ENCODE measurements at places on chromosomes 7 and 10.

- no peak for DNase-seq
Measured at GRCh38 chr7:13466874-13467547, 522.5 kb downstream of the ETV1 start.

GRCh38 chr10:87562750-87563149, 58.1 kb downstream of the MINPP1 start:
- DNase-seq, result no peak

- DNase-seq, result no peak
Measured at GRCh38 chr7:66150471-66150870, 35.8 kb downstream of the CRCP start.

DNA sequence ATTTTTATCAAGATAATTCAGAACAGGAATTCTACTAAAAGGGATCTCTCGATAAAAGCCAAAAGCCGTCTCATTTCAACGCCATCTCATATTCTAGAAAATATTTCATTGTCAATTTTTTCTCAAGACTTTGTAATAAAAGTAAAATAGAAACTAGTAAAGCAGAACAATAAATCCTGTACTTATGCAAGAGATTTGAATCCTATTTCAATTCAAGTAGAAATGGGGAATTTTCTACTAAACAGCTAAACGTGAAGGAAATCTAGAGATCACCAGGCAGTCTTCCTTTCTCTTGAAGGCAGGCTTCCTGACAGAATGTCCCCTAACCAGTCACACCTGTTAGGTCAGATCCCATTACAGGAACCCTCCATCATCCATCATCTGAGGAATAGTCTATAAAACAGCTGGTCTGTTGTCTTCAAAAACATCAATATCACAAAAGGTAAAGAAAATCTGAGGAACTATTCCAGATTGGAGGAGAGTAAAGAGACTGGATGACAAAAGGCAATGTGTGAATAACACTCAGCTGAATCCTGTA, 23.7 kb downstream of the USP6NL start:
- DNase-seq, result no peak

DNA sequence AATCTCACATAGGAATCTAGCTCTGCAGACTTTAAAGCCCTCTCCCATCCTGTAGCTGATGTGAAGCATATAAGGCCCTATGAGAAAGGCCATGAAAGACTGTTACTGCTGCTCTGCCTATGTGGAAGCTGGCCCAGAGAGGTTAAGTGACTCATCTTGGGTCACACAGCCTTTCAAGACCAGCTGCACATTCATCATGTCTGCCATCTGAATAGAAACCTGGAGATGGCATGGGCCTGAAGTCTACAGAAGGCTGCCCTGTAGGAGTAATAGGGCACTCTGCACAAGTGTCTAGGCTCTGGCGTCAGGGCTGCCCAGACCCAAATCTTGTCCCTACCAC, 59.4 kb upstream of the COL13A1 start:
- DNase-seq, result no peak

DNA sequence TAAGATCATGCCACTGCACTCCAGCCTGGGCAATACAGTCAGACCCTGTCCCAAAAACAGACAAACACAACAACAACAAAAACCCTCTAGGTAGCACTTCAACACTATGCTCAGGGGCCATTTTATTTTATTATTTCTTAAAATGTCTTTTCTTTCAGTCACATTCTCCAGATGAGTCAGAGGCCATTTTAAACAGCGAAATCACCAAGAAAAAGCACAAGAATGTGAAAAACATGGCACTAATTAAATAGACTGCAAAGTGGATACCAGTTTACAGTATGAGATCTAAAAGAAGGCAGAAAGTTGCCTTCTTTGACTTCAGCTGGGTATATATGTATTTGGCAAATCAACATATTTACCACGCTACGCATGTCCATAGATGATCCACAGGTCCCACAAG, 6.1 kb upstream of the FGL2 start:
- DNase-seq, result no peak

DNA sequence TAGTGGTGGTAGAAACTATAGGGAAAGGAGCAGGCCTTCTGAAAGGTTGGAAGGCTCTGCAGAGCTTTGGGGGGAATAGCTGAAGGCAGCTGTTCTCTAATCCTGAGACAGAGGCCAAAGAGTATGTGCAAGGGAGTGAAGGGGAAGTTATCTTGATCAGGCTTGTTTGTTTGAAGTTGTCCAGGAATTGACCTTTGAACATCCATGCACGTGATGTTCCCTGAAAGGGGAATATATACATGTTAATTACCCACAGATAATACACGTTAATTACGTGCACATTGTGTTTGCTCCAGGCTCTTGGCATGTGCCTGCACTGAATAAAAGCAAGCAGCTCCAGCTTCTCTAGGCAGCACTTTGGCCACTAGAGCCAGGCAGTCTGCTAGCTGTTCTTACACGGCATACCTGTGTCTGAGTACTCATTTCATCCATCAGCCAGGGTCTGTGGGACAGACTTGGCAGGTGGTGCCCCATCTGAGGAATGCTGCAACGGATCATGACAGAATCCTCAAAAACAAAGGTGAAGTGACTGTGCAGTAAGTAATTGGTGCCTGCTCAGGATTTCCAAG, 18.0 kb upstream of the STARD3NL start:
- no peak for DNase-seq

- DNase-seq, result peak; percentile 13
Measured at GRCh38 chr7:143003393-143004051, 23.4 kb downstream of the OR9A2 start.

DNA sequence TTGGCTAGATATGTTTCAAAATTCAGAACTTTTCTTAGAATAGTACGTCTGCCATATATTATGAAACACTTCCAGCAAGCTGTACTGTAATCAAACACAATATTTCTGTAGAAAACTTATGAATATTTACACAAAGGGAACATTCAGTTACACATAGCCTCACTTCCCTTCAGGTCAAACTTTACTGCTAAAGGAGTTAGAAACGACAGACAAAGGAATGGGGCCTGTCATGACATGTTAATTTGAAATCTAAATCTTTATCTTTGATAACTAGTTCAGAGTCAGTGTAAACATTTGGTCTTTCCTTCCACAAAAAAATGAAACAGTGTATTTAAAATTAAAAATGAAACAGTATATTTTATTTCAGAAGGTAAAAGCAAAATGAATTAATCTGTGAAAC, 1.0 kb upstream of the CROT start:
- DNase-seq, result no peak

DNA sequence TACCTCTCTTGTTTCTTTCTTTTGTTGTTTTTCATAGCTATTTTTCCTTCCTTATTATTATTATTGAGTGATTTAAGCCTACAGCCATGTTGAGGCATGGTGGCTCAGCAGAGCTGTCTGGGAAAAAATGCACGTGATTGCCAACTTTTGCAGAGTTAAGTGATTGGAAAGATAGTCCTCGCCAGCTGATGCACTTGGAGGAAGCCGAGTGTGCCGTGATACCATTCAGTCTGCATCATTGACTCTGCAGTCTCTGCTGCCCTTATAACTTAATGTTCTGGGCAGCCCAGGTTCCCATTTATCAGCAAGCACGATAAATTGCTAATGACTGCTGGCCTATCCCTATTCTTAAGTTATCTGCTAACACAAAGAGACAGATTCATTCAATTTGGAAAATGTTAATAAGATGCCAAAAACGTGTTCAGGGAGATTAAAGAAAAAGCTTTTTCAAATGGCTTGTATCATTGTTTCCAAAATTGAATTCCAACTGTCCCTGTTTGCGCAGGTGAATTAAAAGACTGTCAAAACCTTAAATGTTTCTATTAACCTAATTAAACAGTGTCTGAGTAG, 232.9 kb upstream of the NPY start:
- DNase-seq, result no peak

GRCh38 chr7:28596245-28596935, 184.1 kb downstream of the CREB5 start:
- no peak for DNase-seq

DNA sequence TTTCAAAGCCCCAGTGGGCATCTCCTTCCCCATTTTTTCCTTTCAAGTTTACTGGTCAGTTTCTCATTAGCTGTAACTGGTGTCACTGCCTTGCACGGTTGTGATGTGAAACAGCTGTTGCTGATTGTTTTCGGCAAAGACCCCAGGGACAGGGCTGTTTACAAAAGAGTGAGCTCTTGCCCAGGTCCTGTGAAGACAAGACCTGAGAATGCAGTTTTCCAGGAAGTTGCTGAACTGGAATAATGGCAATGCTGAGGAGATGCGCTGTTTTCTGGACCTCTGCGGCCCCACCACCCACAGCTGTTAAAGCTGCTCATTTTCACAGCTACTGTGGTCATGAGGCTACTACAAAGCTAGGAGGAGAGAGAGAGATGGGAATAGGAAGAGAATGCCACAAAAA, 116.6 kb upstream of the RSU1 start:
- no peak for DNase-seq

GRCh38 chr10:49398986-49399385, 3.1 kb upstream of the DRGX start:
- DNase-seq, result no peak

DNA sequence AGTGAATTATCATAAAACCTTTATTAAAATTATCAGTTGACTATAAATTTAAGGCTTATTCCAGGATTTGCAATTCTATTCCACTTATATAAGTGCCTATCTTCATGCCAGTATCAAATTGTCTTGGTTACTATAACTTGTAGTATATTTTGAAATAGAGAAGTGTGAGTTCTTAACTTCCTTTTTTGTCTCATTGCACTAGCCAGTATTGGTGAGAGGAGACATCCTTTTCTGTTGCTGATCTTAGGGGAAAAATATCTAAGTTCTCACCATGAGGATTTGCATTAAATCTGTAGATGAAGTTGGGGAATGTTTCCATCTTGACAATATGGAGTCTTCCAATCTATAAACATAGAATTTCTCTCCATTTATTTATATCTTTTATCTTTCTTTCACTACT, 104.2 kb upstream of the MKI67 start:
- no peak for DNase-seq

DNA sequence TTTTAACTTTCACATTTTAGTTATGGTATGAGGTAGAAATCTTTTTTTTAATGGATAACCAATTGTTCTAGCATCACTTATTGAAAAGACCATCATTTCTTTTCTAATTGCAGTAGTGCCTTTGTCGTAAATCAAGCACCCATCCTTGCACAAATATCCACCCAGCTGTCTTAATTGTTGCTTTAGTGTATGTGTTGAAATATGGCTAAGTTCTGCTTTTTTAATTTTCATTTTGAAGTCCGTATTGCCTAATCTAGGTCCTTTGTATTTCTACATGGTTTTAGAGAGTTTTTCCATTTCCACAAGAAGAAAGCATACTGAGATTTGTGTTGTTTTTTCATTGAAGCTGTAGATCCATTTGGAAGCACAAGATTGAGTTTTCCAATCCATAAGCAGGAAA, 259.6 kb upstream of the SEMA3E start:
- DNase-seq, result no peak

- no peak for DNase-seq
Measured at GRCh38 chr10:58266003-58266825, 1.5 kb downstream of the IPMK start.

- DNase-seq, result no peak
Measured at GRCh38 chr7:2529161-2530070, 9.8 kb downstream of the LFNG start.

- DNase-seq, result no peak
Measured at GRCh38 chr10:25820874-25821273, 113.2 kb upstream of the MYO3A start.

- no peak for DNase-seq
Measured at GRCh38 chr7:29848941-29849340, 42.6 kb downstream of the WIPF3 start.

- DNase-seq, result no peak
Measured at GRCh38 chr10:119502209-119502608, 40.3 kb downstream of the RGS10 start.

DNA sequence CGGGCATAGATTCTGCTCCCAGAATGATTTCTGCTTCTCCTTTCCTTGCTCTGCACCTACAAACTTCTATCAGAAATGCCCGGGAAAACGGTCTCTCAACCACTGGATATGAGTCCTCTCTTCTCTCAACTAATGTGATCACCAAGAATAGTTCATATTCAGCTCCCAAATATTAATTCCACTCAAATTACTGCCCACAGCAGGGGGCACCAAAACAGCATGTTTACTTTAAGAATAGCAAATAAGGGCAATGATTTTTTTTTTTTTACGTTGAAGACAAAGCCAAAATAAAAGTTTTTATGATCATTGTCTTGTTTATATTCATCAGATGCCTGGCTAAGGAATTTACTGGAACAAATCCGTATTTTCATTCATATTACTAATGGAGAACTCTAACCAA, 94.9 kb upstream of the PRSS1 start:
- no peak for DNase-seq

DNA sequence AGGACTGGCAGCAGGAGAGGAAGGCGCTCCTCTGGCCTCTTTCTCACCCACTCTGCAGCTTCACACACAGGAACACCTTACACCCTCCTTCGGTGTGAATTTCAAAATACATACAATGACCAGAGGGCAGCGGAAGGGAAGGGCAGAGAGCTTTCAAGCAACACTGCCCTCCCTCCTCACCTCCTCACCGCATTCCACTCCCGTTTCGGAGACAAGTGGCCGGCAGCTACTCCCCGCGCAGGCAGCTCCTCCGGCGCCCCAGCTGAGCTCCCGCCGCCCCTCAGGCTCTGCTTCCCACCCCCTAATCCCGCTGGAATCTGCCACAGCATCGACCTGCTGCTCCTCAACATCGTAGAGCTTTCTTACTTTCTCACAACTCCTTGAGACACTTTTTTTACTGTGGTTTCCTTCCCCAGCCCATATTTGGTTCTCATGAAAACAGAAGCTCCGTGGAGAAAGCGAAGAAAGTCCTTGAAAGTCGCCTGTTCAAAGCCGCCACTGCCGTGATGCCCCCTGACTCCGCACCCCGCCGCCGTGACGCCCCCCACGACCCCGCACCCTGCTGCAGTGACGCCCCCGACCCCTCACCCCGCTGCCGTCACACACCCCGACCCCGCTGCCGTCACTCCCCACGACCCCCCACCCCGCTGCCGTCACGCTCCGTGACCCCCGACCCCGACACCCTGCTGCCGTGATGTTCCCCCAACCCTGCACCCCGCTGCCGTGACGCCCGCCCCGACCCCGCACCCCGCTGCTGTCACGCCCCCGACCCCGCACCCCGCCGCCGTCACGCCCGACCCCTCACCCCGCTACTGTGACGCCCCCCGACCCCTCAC, 14.6 kb upstream of the GPER1 start:
- DNase-seq, result no peak

GRCh38 chr10:72665925-72666324, 26.0 kb upstream of the MCU start:
- DNase-seq, result no peak

DNA sequence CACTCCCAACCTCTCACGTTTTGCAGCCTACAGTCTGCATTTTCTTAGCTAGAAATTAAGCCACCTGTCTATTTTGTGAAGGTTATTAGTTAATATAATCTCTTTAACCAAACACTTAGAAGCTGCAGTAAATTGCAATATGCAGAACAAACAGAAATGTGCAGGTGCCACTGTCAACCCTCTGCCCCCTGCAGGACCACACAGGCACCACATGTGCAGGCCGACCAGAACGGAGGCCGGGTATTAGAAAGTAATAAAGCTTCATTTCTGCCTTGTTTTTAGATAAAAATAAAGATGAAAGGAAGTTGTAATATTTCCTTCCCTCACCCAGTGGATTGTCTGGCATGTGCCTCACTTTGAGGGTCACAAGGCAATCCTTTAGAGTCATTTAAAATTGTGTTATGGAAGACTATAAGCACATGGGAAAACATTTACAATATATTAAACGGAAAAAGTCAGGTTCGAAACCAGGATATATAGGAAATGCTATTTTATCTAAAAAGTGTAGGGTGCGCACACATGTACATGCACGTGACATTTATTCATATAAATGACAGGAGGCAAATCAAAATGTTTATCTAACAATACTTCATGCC, 158.2 kb downstream of the ARHGAP12 start:
- DNase-seq, result peak; percentile 41

Data from NCI-H774 (cell line).